ENCODE measurements at places on chromosomes 11 and 22. TPM values are rescaled to one million over a fixed set of nuclear protein-coding genes. Genes with fewer than 3 reads are reported as not detected.

DNA sequence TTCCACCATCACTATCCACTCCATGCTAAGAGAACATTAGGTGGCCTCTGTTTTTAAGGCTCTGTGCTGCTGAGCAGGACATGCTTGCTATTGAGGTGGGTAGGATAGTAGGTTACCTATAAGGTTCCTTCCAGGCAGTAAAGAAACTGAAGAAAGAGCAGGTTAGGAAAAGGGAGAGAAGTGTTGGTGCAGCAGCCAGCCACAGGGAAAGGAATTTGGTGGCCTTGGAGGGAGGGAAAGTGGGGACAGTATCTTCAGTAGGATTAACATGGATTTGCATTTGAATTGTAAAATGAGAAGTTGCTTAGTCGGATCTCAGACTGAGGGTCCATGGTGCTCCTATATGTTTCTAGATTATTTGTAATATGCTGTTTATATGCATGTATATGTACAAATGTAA lies 49.2 kb upstream of the OLFML1 start:
- DNase-seq: no peak

DNA sequence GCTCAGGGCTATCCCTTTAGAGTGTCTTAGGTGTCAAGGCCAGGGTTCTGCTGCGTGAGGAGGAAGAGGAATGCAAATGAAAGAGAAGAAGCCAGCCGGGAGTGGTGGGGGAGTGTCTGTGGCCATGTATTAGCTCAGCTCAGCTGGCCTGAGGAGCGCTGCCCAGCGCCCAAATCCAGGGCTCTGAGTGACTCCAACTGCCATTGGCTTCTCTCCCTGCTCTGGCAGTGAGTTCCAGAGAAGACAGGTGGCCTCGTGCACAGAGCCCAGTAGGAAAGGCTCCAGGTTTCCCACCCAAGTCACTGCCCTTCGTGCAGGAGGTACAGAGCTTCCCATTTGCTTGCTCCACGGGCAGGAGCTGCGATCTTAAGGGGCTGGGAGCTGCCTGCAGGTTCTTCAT lies 302.0 kb downstream of the KIRREL3 start:
- DNase-seq: no peak

The CERK gene
- total RNA-seq: 14.1 TPM

The FAM180B gene
- not detected for total RNA-seq

The AQP11 gene
- 2.8 TPM for total RNA-seq

DNA sequence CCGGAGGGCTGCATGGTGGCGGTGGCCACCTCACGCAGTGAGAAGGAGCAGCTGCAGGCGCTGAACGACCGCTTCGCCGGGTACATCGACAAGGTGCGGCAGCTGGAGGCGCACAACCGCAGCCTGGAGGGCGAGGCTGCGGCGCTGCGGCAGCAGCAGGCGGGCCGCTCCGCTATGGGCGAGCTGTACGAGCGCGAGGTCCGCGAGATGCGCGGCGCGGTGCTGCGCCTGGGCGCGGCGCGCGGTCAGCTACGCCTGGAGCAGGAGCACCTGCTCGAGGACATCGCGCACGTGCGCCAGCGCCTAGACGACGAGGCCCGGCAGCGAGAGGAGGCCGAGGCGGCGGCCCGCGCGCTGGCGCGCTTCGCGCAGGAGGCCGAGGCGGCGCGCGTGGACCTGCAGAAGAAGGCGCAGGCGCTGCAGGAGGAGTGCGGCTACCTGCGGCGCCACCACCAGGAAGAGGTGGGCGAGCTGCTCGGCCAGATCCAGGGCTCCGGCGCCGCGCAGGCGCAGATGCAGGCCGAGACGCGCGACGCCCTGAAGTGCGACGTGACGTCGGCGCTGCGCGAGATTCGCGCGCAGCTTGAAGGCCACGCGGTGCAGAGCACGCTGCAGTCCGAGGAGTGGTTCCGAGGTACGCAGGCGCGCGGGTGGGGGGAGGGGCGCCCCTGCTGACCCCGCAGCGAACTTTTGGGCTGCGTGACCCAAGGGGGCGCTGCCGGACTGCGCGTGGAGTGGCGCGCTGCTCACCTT lies 670 bp downstream of the NEFH start:
- DNase-seq: peak; percentile 50

GRCh38 chr11:71364176-71364671 lies 84.0 kb downstream of the DHCR7 start:
- DNase-seq: no peak

GRCh38 chr22:30400159-30400558 lies 3.3 kb downstream of the SEC14L2 start:
- no peak for DNase-seq

GRCh38 chr11:129275828-129276227 lies 83.7 kb upstream of the ARHGAP32 start:
- DNase-seq: no peak

The CHADL gene
- total RNA-seq: 0.99 TPM

- DNase-seq: no peak
These were observed 2.7 kb upstream of the MYRF start for GRCh38 chr11:61749591-61750217.
